Activated CD4-positive, alpha-beta T cell treated with anti-CD3 and anti-CD28 coated beads, Interleukin-2, amount 10 ng/mL, durations not matched to agents 7 days and 5 days (primary cell): ENCODE measurements at places on chromosomes 11 and 22. TPM values are rescaled to one million over a fixed set of nuclear protein-coding genes. Genes with fewer than 3 reads are reported as not detected.

Gene TRPM5
- 0.07 TPM for total RNA-seq

Gene C11orf52
- total RNA-seq, result 0.27 TPM

Gene OR52W1
- total RNA-seq, result not detected

Gene MYO18B
- total RNA-seq, result 2.0 TPM

Gene OR5AL1
- not detected for total RNA-seq

Gene MOGAT2
- not detected for total RNA-seq

GRCh38 chr11:82673631-82674030, 60.0 kb downstream of the FAM181B start:
- no peaks in the 10 kb centered on the region for H3K4me1 ChIP-seq
- no peak for DNase-seq
- H3K27ac ChIP-seq, result no peak overlapping the region
- no peaks in the 10 kb centered on the region for H3K36me3 ChIP-seq

- no peaks in the 10 kb centered on the region for H3K27me3 ChIP-seq
- H3K4me1 ChIP-seq, result peaks cover 60% of the 10 kb centered on the region
- H3K27ac ChIP-seq, result peak overlapping the region; percentile 88
- peak; percentile 64 for DNase-seq
These were observed 3.9 kb downstream of the MAML2 start for GRCh38 chr11:96338910-96339705.

- no peak overlapping the region for H3K27ac ChIP-seq
- no peak overlapping the region for H3K4me3 ChIP-seq
- no peaks in the 10 kb centered on the region for H3K36me3 ChIP-seq
- H3K4me1 ChIP-seq, result peaks cover 13% of the 10 kb centered on the region
- peaks cover 4% of the 10 kb centered on the region for H3K27me3 ChIP-seq
- DNase-seq, result no peak
These were observed 14.9 kb upstream of the PDGFB start for GRCh38 chr22:39259666-39260065.

GRCh38 chr22:38455530-38456271, 702 bp upstream of the KCNJ4 start:
- no peaks in the 10 kb centered on the region for H3K36me3 ChIP-seq
- no peak overlapping the region for H3K4me3 ChIP-seq
- peaks cover 13% of the 10 kb centered on the region for H3K4me1 ChIP-seq
- DNase-seq, result no peak
- no peak overlapping the region for H3K27ac ChIP-seq

DNA sequence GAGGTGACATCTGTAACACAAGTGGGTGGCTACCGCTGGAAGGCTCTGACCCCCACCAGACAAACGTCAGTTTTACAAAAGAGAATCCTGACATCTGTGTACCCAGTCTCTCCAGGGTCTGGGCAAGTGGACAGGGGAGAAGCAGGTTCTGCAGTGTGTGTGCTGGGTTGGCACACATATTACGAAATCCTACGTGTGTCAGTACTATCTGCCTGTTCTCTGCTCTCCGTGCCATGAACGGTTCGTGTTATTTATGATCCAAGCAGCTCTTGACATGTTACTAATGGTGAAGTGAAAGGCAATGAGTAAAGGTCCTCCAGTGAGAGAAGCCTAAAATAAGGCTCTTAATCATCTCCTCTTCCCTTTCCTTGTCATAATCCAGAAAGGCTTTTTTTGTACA, 201.5 kb upstream of the MTMR2 start:
- H3K27ac ChIP-seq, result no peak overlapping the region
- no peak overlapping the region for H3K4me3 ChIP-seq
- peaks cover 33% of the 10 kb centered on the region for H3K36me3 ChIP-seq

DNA sequence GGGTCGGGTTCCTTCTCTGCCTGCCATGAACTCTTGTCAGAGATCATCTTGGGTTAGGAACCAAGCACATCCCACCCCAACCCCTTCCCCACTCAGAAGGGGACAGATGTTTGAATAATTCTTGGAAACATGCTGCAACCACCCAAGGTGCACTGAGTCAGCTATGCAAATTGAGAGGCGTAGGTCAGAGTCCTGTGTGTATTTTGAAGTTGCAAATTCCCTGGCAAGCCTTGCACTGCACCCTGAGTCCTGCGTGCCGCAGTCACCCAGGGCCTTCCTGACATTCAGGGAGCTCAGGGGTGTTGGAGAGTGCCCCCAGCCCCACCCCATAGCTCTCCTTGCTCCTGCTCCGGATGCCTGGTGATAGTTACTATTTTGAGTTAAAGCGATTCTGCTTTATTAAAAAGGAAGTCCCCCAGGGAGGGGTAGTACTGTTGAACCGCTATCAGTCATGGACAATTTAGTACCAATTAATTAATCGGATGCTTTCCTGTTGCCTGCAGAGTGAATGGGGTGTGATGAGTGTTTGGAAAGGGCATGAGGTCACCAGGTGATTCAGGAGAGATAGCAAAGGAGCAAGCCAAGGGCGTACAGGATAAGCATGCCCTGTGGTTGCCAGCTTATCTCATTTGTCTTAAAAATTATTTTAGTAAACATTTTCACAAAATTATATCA, 123.7 kb downstream of the GRIK4 start:
- H3K36me3 ChIP-seq, result no peaks in the 10 kb centered on the region
- no peak overlapping the region for H3K27ac ChIP-seq
- no peak for DNase-seq
- no peak overlapping the region for H3K4me3 ChIP-seq
- H3K27me3 ChIP-seq, result peaks cover 3% of the 10 kb centered on the region
- H3K4me1 ChIP-seq, result no peaks in the 10 kb centered on the region
